ENCODE measurements at places on chromosomes 2 and 18.

DNA sequence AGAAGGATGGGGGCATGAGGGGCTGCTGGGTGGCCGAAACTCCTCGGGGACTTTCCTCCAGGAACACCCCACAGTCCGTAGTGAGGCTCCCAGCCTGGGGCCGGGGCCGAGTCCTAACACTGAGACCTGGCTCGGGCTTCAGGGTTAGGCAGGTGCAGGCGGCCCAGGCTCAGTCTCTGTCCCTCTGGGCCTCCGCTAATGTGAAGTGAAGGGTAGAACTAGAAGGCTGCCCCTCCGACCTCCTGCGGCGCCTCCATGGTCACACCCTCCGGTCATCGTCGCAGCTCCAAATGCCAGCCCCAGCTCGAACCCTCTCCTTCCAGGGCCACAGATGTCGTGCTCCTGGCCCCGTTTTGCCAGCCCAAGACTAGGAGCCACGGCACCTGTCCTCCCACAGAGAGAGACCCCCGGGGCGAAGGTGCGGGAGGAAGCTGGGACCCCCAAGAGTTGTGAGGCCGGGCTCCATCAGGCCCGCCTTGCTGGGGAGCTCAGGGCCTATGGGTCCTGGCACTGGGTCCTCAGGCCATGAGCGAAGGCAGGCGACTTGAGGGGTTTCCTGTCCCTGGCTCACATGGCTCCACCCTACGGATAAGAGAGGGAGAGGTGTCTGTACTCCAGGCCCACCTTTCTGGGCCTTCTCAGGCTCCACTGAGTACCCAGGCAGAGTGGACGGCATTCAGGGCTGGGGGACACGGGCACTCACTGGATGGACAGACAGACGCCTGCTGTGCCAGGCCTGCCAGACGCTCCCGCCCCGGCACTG lies 797 bp downstream of the ANO7 start:
- no peaks in the 10 kb centered on the region for H3K36me3 ChIP-seq
- no peaks in the 10 kb centered on the region for H3K4me1 ChIP-seq
- H3K4me3 ChIP-seq: no peak overlapping the region
- DNase-seq: no peak

DNA sequence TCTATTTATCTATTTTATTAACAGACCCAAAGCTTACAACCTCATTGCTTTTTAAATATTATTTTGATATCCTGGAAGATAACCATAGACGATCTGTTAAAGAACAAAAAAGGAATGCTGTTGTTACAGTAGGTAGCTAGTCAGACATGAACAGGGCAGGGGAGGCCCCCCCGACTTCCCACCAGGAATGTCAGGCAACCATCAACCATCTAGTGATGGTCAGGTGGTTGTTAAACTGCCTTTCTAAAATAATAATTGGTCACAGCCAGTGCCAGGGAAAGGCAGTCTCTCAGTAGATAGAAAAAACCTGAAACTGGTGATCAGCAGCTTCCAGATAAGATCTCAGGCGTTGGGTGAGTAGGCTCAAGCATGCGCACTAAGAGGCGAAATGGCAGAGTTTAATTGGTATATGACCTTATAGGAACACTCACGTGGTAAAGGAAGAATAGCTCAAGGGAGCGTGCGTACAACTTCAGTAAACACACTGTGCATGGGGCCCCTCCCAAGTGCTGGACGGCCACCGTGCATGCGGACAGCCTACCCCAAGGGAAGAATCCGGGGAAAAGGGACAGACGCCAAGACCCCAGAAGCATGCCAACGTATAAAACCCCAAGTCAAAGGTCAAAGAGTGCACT lies 32.5 kb upstream of the CCL20 start:
- H3K27ac ChIP-seq: no peak overlapping the region
- H3K4me1 ChIP-seq: peaks cover 19% of the 10 kb centered on the region
- peaks cover 5% of the 10 kb centered on the region for H3K27me3 ChIP-seq

- H3K4me1 ChIP-seq: peaks cover 63% of the 10 kb centered on the region
- DNase-seq: peak; percentile 54
- no peaks in the 10 kb centered on the region for H3K27me3 ChIP-seq
- peaks cover 8% of the 10 kb centered on the region for H3K36me3 ChIP-seq
- H3K27ac ChIP-seq: peak overlapping the region; percentile 19
- H3K4me3 ChIP-seq: no peak overlapping the region
Measured at GRCh38 chr2:203799908-203800307, 67.7 kb upstream of the CTLA4 start.

DNA sequence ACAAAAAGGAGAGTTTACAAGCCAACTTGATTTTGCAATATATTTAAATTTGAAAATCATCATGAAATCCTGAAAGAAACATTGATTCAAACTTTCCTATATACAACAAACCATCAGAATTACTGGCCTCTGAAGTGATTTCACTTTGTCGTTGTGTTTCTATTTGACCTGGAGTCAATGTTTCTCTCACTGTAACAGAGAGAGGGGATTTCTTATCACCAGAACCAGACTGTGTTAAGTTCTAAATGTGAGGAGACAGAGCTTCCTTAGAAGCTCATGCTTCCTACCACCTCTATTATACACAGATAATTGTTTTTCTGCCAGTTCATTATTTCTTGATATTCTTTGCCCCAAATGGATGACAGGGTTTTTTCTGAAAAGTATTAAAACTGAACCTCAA lies 245.0 kb upstream of the RND3 start:
- no peaks in the 10 kb centered on the region for H3K4me1 ChIP-seq
- no peak for DNase-seq
- no peak overlapping the region for H3K27ac ChIP-seq
- H3K27me3 ChIP-seq: no peaks in the 10 kb centered on the region
- no peak overlapping the region for H3K4me3 ChIP-seq

- peaks cover 2% of the 10 kb centered on the region for H3K4me1 ChIP-seq
- H3K4me3 ChIP-seq: no peak overlapping the region
- no peak overlapping the region for H3K27ac ChIP-seq
- DNase-seq: no peak
- peaks cover 19% of the 10 kb centered on the region for H3K36me3 ChIP-seq
Measured at GRCh38 chr2:10566018-10566417, 117.9 kb upstream of the ODC1 start.

DNA sequence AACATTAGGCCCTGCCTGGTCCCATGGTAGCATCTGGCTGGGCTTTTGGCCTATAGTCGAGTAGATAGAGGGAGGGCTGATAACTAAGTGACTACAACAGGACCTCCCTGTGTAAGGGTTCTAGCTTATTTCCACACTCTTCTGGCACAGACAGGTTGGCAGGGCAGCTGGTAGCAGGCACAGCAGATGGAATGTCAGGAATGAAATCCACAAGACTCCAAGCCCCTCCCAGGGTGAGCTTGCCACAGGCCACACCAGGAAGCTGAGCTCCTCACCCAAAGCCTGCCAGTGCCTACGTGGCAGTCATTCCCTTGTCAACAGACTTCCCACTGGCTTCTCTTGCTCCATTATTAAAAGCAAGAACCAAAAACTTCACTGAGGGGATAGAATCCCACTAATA lies 20.7 kb upstream of the C1QL2 start:
- H3K4me3 ChIP-seq: no peak overlapping the region
- no peak overlapping the region for H3K27ac ChIP-seq
- no peak for DNase-seq
- no peaks in the 10 kb centered on the region for H3K27me3 ChIP-seq
- no peaks in the 10 kb centered on the region for H3K4me1 ChIP-seq

DNA sequence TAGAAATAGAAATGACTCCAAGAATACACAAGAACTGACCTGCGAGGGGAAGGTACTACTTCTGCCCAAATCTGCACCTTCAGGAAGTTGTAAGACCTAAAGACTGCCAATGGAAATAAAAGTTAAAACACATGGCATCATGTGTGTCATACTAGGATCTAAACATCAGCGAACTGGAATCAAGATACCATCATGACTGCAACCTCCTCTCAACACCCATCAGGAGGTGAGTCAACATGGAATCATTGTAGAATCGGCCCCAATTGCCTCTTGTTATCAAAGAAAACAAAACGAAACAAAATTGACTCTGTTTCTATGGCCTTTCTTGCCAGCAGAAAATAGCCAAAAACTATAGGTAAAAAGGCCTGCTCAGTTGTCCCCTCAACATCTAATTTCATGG lies 15.1 kb downstream of the RDH14 start:
- peaks cover 7% of the 10 kb centered on the region for H3K36me3 ChIP-seq
- peak overlapping the region; percentile 23 for H3K27ac ChIP-seq
- peaks cover 40% of the 10 kb centered on the region for H3K4me1 ChIP-seq

- no peaks in the 10 kb centered on the region for H3K36me3 ChIP-seq
- H3K27me3 ChIP-seq: peaks cover 2% of the 10 kb centered on the region
- H3K27ac ChIP-seq: no peak overlapping the region
- no peak overlapping the region for H3K4me3 ChIP-seq
Measured at GRCh38 chr18:59733421-59733820, 36.2 kb upstream of the CCBE1 start.

DNA sequence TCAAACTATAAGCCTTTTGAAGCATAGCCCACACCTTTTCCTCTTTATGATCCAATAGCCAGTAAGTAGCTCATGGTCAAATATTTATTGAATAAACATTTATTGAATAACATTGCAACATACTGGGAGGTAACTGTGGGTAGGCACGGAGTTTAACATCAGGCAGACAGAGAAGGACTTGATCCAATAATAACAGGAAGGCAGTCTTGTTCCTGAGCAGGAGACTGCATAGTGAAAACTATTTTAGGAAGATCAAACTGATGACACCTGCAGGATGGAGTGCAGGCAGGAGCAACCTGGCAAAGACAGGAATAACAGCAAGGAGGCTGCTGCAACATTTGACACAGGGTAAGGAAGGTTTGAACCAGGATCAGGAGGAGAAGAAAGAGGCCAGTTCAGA lies 3.1 kb upstream of the DCTN1 start:
- no peak for DNase-seq
- H3K4me1 ChIP-seq: peaks cover 17% of the 10 kb centered on the region
- no peaks in the 10 kb centered on the region for H3K27me3 ChIP-seq
- H3K36me3 ChIP-seq: no peaks in the 10 kb centered on the region

GRCh38 chr18:52451256-52451655 lies 111.3 kb downstream of the DCC start:
- H3K27ac ChIP-seq: no peak overlapping the region
- no peak for DNase-seq
- no peaks in the 10 kb centered on the region for H3K27me3 ChIP-seq
- H3K36me3 ChIP-seq: no peaks in the 10 kb centered on the region
- H3K4me1 ChIP-seq: no peaks in the 10 kb centered on the region
- no peak overlapping the region for H3K4me3 ChIP-seq

DNA sequence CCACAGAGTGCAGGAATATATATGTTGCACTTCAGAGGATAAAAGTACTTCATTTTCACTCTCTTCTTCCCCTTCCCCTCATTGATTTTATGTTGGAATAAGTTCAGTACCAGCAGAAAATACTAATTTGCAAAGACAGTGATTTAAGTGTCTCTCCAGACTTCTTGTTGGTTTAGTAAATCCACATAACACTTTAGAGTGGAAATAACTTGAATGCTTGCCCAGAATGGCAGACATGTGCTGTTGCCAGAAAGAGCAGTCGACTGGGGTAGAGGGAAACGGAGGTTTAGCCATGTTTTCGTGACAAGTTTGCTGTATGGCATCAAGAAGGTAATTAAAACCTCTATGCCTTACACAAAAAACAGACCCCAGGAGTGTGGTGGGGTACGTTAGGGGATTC lies 246.0 kb upstream of the CXCR4 start:
- H3K27ac ChIP-seq: peak overlapping the region; percentile 53
- no peak overlapping the region for H3K4me3 ChIP-seq
- no peak for DNase-seq
- peaks cover 45% of the 10 kb centered on the region for H3K4me1 ChIP-seq
- peaks cover 5% of the 10 kb centered on the region for H3K27me3 ChIP-seq

- H3K36me3 ChIP-seq: no peaks in the 10 kb centered on the region
- DNase-seq: no peak
- H3K4me1 ChIP-seq: no peaks in the 10 kb centered on the region
- H3K27ac ChIP-seq: no peak overlapping the region
- H3K27me3 ChIP-seq: peaks cover 1% of the 10 kb centered on the region
Measured at GRCh38 chr18:75173738-75174137, 35.2 kb downstream of the PTGR3 start.

DNA sequence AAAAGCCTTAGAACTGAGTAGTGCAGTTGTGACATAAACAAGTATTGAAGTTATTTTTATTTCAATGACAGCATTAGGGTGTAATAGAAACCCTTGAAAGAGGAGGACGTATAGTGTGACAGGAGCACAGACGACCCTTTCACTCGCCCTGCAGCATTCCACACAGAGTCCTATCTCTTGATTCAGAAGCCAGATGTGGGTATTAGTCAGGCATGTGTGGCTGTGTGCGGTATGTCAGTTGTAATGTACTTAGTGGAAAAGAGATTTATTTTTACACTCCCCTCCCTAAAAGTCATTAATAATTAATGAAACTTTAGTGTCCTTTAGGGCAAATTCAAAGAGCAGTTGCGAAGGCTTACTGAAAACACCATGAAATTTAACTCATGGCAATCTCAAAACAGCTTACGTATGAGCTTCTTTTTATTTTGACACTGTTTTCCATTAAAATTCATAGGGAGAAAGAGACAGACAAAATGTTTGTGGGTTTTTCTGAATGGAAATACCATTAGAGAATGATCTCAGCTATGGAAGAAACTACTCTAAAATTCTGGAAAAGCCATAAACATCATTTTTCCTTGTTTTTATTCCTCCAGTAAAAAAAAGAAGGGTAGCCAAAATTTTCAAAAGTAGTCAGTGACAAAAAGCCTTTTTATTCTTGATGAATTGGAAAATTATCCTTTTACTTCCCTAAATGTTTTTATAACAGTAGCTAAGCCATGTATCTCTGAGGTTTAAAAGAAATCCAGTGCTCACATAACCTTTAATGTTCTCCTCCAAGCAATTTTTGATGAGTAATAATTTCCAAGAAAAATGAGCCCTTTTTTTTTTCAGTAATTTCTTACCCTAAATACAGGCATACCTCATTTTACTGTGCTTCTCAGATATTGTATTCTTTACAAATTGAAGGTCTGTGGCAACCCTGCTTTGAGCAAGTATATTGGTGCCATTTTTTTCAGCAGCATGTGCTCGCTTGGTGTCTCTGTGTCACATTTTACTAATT lies 84.0 kb upstream of the DSEL start:
- peaks cover 3% of the 10 kb centered on the region for H3K27me3 ChIP-seq
- DNase-seq: no peak
- no peak overlapping the region for H3K27ac ChIP-seq

- H3K27me3 ChIP-seq: no peaks in the 10 kb centered on the region
- H3K27ac ChIP-seq: no peak overlapping the region
- DNase-seq: no peak
- H3K36me3 ChIP-seq: no peaks in the 10 kb centered on the region
- no peak overlapping the region for H3K4me3 ChIP-seq
Measured at GRCh38 chr2:196551014-196551413, 88.5 kb upstream of the CCDC150 start.

- no peak overlapping the region for H3K27ac ChIP-seq
- peaks cover 9% of the 10 kb centered on the region for H3K4me1 ChIP-seq
- DNase-seq: no peak
- peaks cover 62% of the 10 kb centered on the region for H3K36me3 ChIP-seq
- no peak overlapping the region for H3K4me3 ChIP-seq
Measured at GRCh38 chr18:14104906-14105748, 27.1 kb downstream of the ZNF519 start.

DNA sequence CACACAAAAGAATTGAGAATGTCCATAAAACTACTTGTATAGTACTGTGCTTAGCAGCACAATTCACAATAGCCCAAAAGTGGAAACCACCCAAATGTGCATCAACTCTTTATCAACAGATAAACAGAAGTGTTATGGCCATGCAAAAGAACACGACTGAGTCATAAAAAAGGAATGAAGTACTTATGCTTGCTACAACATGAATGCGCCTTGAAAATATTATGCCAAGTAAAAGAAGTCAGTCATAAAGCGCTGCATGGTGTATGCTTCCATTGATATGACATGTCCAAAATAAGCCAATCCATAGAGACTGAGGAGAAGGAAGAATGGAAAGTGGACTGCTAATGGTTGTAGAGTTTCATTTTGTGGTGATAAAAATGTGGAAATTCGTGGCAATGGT lies 12.1 kb upstream of the MAP2 start:
- H3K4me1 ChIP-seq: no peaks in the 10 kb centered on the region
- H3K36me3 ChIP-seq: no peaks in the 10 kb centered on the region
- no peak for DNase-seq
- no peak overlapping the region for H3K4me3 ChIP-seq

Data from activated CD4-positive, alpha-beta memory T cell treated with anti-CD3 and anti-CD28 coated beads for 36 hours (primary cell).